Esophagus (tissue), 2 donors: ENCODE measurements at places on chromosomes 16 and 17. TPM values are rescaled to one million over a fixed set of nuclear protein-coding genes. Genes with fewer than 3 reads are reported as not detected.

CDRT15L2 gene
- not detected for polyA plus RNA-seq

TMC5 gene
- polyA plus RNA-seq, result 0.42 TPM

PLXDC1 gene
- 4.7 TPM for polyA plus RNA-seq

PHKG2 gene
- 23.2 TPM for polyA plus RNA-seq

PYY gene
- polyA plus RNA-seq, result not detected

C16orf92 gene
- not detected for polyA plus RNA-seq

STH gene
- not detected for polyA plus RNA-seq
